ENCODE measurements at places on chromosomes 1 and 21.

DNA sequence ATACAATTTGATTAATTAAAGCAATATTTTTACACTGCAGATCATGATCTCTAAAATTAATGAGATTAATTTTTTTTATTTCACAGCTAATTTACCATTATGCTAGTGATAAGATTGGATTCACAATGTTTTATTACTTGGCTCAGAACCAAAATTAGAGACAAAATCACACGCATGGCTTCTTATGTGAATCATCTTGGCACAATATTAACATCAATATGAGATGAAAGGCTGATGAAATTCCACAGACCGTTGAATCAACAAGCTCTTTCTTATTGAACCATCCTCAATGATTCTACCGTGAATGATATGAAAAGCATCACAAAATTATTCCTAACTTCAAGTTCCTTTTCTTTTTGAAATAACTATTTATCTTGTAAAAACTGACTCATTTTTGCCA is 544.9 kb downstream of the KCNT2 start:
- H3K4me3 ChIP-seq: no peak overlapping the region
- no peaks in the 10 kb centered on the region for H3K36me3 ChIP-seq
- H3K27me3 ChIP-seq: no peaks in the 10 kb centered on the region
- H3K4me1 ChIP-seq: no peaks in the 10 kb centered on the region
- H3K27ac ChIP-seq: no peak overlapping the region
- DNase-seq: no peak

- H3K36me3 ChIP-seq: no peaks in the 10 kb centered on the region
- no peaks in the 10 kb centered on the region for H3K27me3 ChIP-seq
- no peak for DNase-seq
- no peak overlapping the region for H3K4me3 ChIP-seq
Measured at GRCh38 chr1:164796916-164797315, 237.9 kb downstream of the PBX1 start.

GRCh38 chr1:57024428-57024827 is 58.6 kb upstream of the C8B start:
- no peaks in the 10 kb centered on the region for H3K36me3 ChIP-seq
- no peak overlapping the region for H3K4me3 ChIP-seq
- no peaks in the 10 kb centered on the region for H3K4me1 ChIP-seq
- no peak for DNase-seq

DNA sequence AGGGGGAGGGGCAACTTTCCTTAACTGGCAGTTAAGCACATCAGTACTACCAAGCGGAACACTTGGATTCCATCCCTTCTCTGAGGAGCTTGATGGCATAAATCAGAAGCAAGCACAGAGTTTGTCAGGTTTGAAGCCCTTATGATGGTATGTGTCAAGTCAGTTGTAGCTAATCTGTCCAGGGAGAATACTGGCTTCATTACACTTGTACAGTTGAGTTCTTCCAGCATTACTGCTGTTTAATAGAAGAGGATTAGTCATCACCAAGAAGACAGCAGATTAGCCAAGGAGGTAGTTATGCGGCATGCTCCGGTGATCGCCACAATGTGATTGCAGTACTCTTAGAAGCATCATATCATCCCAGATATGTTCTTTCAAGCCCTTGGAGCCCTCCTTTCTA is 2.1 kb upstream of the TDRD5 start:
- H3K27ac ChIP-seq: no peak overlapping the region
- no peaks in the 10 kb centered on the region for H3K36me3 ChIP-seq
- no peak for DNase-seq
- peaks cover 9% of the 10 kb centered on the region for H3K27me3 ChIP-seq
- H3K4me3 ChIP-seq: no peak overlapping the region

- DNase-seq: no peak
- peaks cover 44% of the 10 kb centered on the region for H3K36me3 ChIP-seq
- H3K4me3 ChIP-seq: no peak overlapping the region
- no peaks in the 10 kb centered on the region for H3K27me3 ChIP-seq
- no peaks in the 10 kb centered on the region for H3K4me1 ChIP-seq
Measured at GRCh38 chr21:45448810-45449657, 44.1 kb downstream of the COL18A1 start.
